ENCODE measurements at places on chromosomes 11 and 22.

GRCh38 chr11:11822946-11823345 lies 18.8 kb upstream of the USP47 start:
- no peak for DNase-seq

GRCh38 chr11:118238421-118238820 lies 13.6 kb upstream of the JAML start:
- DNase-seq = no peak

DNA sequence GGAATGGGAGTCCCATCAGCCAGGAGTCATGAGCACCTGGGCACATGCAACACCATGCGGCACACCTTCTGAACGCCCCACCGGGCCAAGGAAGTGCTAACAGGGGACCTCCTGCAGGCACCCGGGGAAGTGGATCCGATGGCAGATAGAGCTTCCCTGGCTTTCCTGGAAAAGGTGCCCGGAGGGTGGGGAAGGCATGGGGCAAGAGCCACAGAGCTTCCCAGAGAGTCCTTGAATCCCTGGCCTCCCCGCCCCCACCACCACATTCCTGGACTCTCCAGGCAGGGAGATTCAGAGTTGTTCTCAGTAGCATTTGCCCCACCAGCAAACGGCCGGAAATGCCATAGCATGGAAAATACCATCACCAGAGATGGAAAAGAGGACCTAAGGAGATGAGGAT lies 8.3 kb downstream of the TRIM29 start:
- no peak for DNase-seq

DNA sequence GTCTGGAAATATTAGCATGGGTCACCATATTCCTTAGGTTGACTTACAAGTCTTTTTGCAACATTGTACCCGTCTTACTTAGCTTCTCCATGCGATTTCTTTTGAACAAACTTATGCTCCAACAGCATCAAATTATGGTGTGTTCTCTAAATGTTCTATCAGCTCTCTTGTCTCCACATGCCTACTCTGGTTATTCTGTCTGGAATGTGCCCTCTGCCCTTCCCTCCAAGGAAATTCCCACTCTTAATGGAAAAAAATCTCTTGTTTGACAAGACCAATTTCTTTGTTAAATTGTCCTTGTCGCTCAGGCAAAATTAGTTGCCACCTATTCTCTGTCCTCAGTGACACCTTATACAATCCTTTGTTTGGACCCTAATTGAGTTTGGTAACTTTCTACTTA lies 522.8 kb upstream of the LUZP2 start:
- no peak for DNase-seq

GRCh38 chr11:5736396-5736795 lies at the start of gene OR56B1:
Gene OR56B1, plus strand, starts transcription at chr11:5736448. Its CDS starts 69 bp downstream, at chr11:5736517.
- DNase-seq = no peak

DNA sequence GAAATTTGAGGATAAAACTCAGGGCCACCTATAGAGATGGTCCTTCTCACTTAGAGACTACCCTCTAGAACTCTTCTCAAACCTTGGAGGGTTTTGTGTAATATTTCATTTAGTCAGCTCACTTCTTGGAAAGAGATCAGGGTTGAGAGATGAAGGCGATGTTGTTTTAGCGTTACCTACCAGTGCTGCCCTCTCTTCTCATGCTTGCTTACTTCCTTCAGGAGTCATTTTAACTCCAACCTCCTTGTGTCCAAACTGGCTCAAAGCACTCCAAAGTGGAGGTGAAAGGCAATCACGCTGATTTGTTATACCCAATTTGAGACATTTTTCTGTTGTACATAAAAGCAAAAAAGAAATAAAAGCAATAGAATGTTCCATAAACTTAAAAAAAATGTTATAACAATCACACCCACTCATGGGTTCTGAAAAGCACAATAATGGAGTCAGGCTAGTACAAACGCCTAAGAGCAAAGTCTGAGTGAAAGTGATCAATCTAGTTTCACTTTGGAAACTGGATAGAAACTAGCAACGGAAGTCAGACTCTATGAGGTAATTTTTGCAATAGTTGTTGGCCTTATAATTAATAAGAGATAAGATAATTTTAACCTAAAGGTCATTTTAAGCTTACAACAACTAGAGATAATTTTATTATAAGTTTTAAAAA lies 117.1 kb downstream of the MRTFA start:
- DNase-seq = no peak

DNA sequence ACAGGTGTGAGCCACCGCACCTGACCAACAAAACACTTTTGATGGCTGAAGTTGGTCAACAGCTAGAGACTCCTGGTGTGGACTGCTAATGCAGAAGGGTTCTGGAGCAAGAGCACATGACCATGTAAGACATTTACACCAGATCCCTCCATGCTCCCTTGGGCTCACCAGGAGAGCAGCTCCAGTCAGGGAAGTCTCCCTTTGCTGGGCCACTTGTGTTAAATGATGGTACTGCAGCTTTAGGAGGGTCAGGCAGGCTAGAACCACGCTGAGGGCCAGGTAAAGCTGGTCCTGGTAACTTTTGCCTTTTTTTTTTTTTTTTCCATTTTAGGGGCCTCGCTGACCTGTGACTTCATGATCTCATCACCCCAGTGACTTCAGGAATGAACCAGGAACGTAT lies 146.4 kb downstream of the FBXO7 start:
- DNase-seq = no peak

DNA sequence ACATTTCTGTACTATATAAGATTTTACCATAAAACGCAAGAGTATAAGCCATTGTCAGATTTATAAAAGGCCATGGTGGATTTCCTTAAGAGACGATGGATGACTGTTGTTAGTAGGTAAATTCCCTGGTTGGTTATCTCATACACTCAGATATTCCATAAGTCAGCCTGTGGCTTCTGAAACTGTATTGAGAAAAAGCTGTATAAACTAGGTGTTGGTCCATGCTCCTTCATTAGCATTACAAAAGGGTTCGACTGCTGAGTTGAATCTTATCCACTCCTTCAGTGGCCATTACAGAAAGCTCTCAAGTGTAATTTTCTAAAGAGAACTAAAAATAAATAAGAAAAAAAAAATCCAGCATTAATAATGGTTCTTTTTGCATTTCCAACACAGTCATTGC lies 5.3 kb downstream of the GRAP2 start:
- DNase-seq = no peak

DNA sequence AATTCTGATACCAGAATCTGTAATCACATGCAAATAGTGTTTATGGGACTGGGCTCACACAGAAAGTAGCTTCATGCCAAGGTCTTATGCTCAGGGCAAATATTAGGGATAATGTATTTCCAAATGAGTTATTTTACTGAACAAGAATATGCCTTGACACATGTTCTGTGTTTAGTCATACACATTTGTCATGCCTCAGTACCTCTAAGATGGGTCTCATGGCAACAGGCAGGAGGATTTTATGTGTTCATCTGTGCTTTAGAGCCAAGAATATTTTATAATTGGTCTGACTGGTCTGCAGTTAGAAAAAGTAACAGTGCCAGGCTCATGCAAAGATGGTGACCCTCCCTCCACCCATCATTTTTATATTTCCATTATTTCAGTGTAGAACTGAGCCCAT lies 49.1 kb downstream of the JAM3 start:
- no peak for DNase-seq

Data from ovary (tissue), 10 donors.